CD8-positive, alpha-beta memory T cell (primary cell): ENCODE measurements at places on chromosomes 2 and 18.

DNA sequence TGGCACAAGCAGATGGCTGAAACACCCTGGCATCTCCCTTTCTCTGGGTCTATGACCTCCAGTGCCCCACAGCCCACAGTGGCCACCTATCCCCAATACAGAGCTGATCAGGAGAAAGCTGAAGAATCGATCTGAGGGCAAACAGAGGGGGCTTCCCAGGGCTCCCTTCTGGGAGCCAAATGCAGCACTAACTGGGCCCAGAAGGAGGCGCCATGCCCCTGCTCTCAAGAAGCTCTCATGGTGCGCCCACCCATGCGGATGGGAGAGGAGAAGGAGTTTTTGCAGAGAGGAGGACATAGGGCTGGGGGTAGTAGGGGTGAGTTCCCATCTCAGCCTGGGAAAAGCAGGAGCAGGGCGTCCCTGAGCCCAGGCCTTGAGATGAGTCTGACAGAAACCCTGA is 787.3 kb upstream of the RAB6C start:
- H3K36me3 ChIP-seq = no peaks in the 10 kb centered on the region
- no peak overlapping the region for H3K27ac ChIP-seq
- no peak overlapping the region for H3K4me3 ChIP-seq

- DNase-seq = no peak
- no peak overlapping the region for H3K27ac ChIP-seq
- H3K4me1 ChIP-seq = no peaks in the 10 kb centered on the region
- H3K4me3 ChIP-seq = no peak overlapping the region
- no peaks in the 10 kb centered on the region for H3K36me3 ChIP-seq
Observed at GRCh38 chr2:164739966-164740365, 101.7 kb downstream of the COBLL1 start.

GRCh38 chr2:28233164-28233676 is 159.4 kb upstream of the FOSL2 start:
- peaks cover 4% of the 10 kb centered on the region for H3K36me3 ChIP-seq
- H3K4me1 ChIP-seq = no peaks in the 10 kb centered on the region
- H3K27me3 ChIP-seq = no peaks in the 10 kb centered on the region
- H3K27ac ChIP-seq = no peak overlapping the region

DNA sequence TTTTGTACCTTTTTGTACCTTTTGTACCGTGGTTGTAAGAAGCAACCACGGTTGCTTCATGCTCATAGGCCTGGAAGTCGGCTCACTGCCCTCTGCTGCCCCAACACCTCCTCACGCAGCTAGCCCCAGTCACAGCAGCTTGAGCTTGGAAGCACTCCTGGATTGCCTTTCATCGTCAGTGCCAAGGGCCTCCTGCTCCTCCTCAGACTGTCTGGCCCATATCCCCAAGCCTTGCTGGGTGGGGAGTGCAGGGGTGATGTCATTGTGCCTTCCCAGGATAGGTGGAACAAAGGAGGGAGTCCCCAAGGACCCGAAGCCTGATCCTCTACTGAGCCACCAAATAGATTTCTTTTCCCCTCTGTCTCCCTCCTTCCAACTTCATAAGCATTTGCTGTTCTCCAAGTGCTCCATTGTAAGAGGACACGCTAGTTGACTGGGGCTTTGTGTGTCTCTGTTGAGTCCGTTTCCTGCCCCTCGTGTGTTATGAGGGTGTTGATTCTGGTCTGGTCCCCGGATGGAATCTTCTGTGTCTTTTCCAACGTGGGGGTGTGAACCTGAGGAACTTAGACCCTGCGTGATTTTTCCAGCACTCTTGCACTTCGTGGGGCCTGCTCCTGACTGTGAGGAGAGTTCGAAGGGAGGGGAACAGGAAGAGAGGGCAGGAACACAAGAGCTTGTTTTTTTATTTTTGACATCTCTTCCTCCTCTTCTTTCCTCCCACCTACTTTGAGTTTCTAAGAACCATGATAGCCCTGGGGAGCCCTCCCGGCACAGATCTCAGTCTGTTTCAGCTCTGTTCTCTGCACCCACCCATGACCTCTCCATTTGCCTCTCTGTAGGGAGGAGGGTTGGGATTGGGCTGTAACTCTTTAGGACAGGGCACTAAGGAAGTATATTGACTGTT is 127.2 kb upstream of the EML6 start:
- peak overlapping the region; percentile 16 for H3K4me3 ChIP-seq
- H3K4me1 ChIP-seq = peaks cover 85% of the 10 kb centered on the region
- H3K27me3 ChIP-seq = no peaks in the 10 kb centered on the region
- H3K27ac ChIP-seq = peak overlapping the region; percentile 39

- H3K4me3 ChIP-seq = no peak overlapping the region
- no peaks in the 10 kb centered on the region for H3K27me3 ChIP-seq
- no peak for DNase-seq
- no peaks in the 10 kb centered on the region for H3K4me1 ChIP-seq
- H3K27ac ChIP-seq = no peak overlapping the region
Observed at GRCh38 chr2:71801556-71801955, 346.1 kb downstream of the CYP26B1 start.
